Stimulated activated CD8-positive, alpha-beta memory T cell treated with anti-CD3 and anti-CD28 coated beads, Interleukin-15, amount 100 ng/mL, for 24 hours (primary cell): ENCODE measurements at places on chromosomes 2 and 18.

DNA sequence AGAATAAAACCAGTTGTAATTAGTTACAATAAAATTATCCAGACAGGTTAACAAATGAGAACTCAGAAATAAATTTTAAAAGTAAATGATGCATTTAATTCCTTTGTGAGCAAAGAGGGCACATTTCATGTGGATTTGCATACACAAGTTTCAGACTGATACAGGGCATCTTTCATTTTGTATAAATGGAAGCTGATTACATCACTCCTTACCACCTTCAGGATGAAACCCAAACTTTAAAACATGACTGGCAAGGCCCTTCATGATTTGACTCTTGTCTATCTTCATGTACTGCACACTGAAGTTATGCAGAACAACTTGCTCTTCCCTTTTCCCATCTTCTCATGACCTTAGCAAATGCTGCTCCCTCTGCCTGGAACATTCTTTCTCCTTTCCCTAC, 26.9 kb downstream of the EFEMP1 start:
- DNase-seq: no peak

DNA sequence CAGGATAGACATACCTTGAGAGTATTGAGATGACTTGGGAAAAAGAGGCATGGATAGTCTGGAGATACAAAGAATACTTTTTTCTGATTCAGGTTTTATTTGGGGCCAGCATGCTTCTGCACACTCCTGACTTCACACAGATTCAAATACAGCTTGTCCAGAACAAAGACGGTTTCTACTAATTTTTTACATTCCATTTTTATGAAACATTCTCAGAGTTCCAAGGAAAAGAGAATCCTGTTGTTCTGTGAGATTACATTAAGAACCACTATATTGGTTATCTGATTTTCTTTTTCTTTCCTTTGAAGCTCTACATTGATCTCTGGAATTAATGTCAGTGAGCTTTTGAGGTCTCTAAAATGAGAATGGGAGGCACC, 41.0 kb downstream of the PTPRM start:
- DNase-seq: no peak

GRCh38 chr18:41244591-41245037, 710.4 kb upstream of the PIK3C3 start:
- no peak for DNase-seq

DNA sequence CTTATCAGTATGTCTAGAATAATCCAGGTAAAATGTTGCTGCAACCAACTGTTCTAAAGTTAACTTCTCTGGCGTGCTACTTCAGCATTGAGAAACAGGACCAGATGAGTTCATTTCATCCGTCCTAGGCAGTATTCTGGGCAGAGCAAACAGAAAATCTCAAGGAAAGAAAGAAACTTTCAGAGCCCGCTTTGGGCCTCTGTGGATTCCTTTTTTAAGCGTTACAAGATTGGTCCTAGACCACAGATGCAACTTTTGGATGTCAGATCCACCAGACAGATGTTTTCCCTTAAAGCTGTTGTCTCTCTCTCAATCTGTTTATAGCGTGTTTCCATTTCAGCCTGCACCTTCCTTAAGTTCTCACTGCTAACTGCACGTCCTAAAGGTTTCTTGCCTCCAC, 75.0 kb downstream of the BCL2 start:
- DNase-seq: no peak

DNA sequence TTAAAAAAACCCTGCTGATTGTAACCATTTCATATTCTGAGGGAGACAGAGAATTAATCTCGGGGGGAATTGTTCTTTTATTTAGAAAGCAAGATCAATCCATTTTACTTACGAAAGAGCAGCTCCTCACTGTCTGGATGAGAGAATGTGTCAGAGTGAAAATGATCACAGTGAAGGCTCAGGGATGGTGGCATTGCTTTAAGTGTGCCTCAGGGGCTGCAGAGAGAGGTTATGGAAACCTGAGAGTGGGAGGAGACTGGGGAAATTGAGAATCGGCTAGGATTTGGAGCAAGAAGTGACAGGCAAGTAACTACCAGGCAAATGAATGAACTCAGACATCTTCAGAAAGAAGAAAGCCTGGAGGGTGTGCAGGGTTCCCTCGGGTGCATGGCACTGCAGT, 34.2 kb downstream of the MRPL35 start:
- DNase-seq: no peak

GRCh38 chr18:51614967-51615571, 417.6 kb upstream of the MEX3C start:
- DNase-seq: no peak

DNA sequence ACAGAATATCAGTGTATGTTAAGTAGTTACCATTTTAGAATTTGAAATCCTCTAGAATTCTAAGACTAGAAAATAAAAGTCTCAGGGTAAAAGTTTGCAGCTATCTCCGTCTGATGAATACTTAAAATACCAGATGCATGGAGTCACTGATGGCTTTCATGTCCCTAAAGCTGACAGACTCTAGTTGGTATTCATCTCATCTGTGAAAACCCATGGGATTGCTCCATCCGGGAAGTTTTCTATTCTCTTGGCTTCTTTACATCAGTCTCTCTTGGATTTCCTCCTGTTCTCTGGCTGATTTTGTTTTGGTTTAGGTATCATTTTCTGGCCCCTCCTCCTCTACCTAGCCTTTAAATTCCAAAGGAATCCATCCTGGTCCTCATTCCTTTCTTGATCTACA, 465.6 kb upstream of the POU3F3 start:
- DNase-seq: no peak

DNA sequence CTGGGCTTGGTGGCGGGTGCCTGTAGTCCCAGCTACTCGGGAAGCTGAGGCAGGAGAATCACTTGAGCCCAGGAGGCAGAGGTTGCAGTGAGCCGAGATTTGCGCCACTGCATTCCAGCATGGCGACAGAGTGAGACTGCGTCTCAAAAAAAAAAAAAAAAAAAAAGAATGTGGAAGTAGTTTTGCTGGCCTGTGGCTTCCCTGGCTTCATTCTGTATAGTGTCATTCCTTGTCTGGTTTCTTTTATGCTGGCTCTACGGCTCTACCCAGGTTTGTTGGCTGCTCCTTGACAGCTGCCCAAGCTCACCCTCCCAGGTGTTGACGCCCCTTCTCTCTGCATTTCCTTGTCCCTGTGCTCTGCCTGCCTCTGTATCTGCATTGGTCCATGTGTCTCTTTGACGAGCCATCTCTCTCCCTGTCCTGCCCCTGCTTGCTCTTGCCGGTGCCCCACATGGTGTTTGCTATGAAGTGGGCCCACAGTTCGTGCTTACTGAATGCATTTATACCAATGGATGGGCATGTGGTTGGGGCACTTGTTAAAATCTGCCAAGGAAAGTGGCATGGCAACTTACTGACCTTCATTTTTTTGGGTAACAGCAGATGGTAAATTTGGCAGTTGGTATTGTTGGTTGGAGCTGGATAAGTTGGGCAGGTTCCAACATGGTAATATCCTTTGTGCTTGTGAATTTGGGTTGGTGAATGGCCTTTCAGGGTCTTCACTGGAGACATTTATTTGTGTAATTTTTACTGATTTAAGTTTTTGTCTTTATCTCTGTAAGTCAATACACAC, 113.9 kb downstream of the MAP4K4 start:
- no peak for DNase-seq

- no peak for DNase-seq
These were observed 18.8 kb downstream of the MAPK4 start for GRCh38 chr18:50578651-50579050.

DNA sequence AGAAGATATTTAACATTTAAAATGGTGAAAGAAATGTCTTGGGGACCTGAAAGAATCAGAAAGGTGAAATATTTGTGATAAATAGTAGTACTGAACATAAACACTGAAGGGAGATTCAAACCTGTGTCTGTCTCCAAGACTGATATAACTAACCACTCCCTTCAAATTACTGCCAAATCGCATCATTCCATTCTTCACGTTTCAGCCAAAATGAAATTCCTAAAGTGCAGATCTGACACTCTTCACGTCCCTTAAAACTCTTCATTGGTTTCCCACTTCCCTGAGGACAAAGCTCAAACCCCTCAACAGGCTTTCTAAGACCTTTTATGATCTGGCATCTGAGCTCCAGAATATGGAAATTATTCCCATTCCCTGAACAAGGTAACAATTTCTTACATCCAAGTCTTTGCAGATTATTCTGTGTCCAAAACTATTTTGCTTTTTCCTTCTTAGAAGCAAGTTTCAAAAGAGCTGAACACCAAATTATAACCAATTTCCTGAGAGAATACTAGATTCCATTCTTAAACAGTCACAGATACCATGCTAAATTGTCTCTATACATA, 18.9 kb downstream of the SLC8A1 start:
- DNase-seq: no peak

GRCh38 chr2:189763908-189764661, 1.5 kb upstream of the OSGEPL1 start:
- DNase-seq: no peak

DNA sequence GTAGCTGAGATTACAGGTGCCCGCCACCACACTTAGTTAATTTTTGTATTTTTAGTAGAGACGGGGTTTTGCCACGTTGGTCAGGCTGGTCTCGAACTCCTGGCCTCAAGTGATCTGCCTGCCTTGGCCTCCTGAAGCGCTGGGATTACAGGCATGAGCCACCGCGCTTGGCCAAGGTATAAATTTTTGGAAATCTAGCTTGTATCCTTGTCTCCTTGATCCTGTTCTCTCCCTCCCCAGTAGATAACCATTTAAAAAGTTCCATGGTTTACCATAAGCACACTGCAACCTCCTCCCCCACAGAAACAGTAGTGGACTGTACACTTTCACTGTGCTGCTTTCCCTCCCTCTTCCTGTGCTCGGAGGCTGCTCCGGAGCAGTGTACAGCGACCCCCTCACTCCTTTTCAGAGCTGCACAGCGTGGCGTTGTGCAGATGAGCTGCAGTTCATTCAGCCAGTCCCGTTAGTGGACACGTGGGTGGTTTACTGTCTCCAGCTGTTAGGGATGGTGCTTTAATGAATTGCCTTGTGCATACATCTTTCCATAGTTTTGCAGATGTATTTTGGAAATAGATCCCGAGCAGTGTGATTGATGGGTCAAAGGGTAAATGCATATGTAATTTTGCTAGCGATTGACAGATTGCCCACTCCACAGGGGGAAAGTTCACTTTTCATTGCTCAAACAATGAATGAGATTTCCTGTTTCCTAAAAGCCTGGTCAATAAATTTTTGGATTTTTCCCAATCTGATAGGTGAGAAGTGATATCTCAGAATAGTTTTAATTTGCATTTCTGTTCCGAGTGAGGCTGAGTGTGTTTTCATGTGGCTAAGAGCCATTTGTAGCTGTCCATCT, 14.8 kb downstream of the ASB1 start:
- DNase-seq: no peak

DNA sequence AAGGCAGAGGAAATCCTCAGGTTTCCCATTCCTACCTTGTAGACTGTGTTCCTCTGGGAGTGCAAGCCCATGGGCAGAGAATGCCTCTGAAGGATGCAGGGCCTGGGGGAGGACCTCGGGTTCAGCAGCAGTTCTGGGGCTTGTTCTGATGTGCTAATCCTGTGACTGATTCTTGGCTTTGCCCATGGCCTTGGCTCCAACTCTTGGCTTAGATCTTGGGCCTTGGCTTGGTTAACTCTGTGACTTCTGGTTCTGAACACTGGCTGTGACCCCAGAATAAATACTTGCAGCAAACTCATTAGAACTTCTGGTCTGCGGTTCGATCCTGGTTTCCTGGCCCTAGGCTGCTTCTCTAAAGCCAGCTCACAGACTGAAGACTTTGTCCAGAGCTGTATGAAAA, 366.9 kb upstream of the ZEB2 start:
- DNase-seq: no peak

DNA sequence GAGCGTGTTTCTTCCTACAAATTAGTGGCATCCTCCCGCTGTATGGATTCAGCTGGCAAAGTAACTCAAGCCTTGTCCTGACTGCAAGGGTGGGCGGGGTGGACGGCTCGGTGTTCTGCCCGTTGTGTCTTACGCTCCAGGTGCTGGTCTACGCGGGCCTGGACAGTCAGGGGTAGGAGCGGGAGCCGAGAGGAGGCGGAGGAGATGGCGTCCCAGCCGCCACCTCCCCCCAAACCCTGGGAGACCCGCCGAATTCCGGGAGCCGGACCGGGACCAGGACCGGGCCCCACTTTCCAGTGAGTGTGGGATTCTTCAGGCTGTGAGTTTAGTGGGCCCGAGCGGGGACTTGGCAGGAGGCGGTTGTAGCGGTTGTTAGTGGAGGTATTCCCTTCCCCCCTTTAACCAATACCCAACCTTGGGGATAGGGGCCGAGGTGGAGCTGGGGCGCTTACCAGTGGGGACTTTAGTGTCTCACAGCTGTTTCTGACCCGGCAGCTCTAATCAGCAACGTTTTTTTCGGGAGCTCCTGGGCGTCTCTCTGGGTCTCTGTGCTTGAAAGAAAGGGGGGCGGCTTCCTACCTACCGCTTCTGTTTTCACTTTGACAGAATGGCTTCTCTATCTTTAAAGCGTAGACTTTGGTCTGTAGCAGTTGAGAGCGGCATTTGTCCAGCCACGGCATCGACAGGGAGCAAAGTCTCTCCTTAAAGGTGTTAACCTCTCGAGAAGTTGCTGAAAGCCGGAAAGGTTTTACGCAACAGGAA, at the start of the genes PEX13 and PUS10:
PEX13 (plus strand) TSS at position 165 of the 762 bp plus-strand sequence; CDS start at position 205, 40 bp downstream.
PUS10 (minus strand) TSS at position 700 of the 762 bp plus-strand sequence. CDS start 6,365 bp downstream, outside the sequence.
- DNase-seq: peak; percentile 32

DNA sequence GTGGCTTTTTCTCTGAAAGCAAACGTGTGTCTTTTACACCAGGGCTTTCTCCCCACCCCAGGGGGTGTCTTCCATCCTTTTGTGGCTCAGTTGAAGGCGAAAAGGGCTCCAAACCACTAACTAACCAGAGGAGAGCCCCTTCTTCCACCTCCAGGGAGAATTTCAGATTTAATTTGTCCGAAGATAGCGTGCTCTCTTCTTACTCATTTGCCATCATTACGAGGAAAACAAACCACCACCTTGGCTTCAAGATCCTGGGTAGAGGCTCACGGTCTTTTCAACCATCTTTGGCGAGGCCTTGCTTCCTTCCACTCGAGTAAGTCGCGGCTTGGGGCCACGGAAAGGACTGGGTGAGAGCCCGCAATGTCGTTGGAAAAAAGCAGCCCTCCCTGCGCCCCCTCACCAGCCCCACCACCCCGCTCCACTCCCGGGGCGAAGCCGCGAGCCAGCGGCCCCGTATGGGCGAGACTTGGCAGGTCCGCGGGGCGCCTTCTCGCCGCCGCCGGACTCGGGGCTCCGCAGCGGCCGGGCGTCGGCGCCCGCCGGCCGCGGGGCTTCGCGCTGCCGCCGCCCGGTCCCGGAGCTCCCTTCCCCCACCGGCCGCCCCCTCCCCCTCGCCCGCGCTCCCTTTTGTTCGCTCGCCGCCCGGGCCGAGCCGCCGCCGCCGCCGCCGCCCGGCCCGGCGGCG, 1.7 kb upstream of the ZNF532 start:
- no peak for DNase-seq
